Stomach (tissue), 19 donors: ENCODE measurements at places on chromosomes 2 and 18. TPM values are rescaled to one million over a fixed set of nuclear protein-coding genes. Genes with fewer than 3 reads are reported as not detected.
A peak's percentile ranks its signal among the peaks of the same experiment; 100 is the strongest.

DNA sequence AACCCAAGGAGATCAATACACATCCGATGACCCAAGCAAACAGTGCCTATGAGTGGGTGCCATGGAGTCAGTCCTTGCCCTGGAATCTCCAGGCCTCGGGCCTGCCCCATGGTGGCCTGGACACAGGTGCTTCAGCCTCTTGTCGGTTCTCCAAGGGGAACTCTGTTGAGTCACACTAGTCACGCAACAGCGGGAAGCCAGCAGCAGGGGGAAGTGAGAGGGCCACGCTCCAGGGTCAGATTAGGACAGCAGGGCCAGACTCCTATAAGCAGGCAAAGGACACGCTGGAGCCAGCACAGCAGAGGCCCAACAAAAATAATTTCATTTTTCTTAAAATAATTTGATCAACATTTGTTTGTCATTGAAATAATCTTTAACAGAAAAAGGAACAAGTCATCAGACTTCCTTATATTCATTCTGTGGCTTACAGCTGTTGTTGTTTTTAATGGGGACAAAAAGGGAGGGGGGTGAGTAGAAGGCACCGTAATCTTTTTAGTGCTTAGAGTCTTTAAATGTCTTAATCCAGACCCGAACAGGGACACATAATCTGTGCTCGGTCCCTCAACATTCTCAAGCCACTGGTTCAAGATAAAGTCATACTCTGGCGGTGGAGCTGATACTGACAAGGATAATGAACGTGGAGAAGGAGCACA is 16.4 kb upstream of the ARMC9 start:
- DNase-seq, result peak; percentile 42

DNA sequence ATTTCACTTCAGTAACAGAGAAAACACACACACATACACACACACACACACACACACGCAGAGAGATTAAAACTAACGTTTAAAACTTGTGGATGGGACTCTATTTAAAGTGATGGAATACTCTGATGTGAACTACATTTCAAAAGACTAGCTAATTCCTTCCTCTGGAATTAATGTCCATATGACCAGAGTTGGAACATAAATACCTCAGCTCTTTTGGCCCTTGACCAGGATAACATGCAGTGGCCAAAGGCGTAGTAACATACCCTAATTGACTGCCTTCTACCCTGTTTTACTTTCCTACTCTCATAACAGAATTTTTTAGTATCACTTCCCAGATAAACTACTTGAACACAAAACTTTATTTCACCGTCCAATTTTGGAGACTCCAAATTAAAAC is 671.3 kb upstream of the CHAC2 start:
- DNase-seq, result peak; percentile 13

- DNase-seq, result no peak
Observed at GRCh38 chr18:11565716-11566115, 43.7 kb upstream of the SLC35G4 start.

DNA sequence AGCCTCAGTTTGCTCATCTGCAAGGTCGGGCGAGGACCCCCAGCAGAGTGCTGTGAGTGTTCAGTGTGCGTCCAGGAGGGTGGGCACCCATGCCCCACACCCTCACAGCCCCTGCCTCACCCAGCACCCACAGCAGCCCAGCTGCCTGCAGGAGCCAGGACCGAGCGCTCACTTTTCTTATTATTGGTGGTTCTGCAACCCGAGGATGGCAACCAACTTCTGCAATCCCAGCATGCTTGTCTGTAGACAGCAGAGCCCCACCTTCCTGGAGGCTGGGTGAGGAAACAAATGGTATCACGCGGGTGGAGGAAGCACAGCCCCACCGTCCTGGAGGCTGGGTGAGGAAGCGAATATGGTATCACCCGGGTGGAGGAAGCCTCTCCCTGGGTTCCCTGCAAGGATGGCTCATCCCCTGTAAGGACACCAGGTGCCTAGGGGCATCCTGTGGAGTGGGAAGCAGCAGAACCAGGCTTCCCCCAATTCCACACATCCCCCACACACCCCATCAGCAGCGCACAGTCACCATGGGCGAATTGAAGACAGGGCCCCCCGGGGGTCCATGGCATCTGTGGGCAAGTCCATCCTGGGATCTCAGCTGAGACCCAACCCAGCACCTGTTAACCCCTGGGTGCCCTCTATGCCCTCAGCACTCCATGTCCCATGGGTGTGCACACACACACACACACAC is 220.5 kb upstream of the RAB6C start:
- no peak for DNase-seq

- peak; percentile 25 for DNase-seq
Observed at GRCh38 chr2:238667008-238667407, 180.9 kb upstream of the TWIST2 start.

DNA sequence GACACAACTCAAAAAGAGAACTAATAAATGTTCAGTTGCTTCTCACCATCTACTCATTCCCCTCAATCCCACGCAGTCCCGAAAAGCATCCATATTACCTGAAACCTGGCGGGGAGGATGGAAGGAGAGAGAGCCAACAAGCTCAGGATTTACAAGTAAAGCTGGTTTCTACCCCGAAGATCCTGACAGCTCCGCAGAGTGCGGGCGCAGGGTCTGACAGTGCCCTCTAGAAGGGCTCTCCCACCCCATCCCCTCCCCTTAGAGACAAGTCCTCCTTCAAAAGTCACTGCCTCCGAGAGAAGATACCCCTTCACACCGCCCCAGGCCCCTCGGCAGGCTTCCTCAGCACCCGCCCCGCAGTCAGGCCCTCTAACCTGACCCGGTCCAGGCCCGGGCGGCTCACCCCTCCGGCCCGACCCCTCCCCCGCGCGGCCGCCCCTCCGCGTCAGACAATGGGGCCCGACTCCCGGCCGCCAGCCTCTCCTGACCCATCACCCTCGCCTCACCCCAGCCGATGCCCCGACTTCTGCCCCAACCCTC is 550 bp downstream of the RAB1A start:
- peak; percentile 51 for DNase-seq

GRCh38 chr18:67144329-67144728 is 372.2 kb downstream of the DSEL start:
- DNase-seq, result no peak

LAMA1 gene
- total RNA-seq, result 1.7 TPM

PJVK gene
- total RNA-seq, result 0.72 TPM

PMS1 gene
- total RNA-seq, result 32.1 TPM

DNA sequence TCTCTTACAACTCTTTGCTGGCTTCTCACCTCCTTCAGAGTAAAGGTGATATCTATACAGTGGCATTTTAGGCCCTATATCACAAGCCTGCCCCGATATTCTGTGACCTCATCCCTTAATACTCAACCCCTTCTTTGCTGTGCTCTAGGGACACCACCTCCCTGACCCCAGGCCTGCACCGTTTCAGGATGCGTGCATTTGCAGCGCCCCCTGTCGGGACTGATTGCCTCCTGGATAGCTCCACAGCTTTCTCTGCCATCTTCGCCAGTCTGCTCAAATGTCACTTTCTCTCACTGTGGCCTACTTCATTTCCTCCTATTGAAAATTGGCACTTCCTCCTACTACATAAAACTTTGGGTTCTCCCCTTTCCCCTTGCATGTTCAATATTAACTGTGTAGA is 289.6 kb downstream of the SOCS6 start:
- DNase-seq, result no peak

GRCh38 chr18:51150113-51150700 is 47.3 kb downstream of the MEX3C start:
- no peak for DNase-seq

DNA sequence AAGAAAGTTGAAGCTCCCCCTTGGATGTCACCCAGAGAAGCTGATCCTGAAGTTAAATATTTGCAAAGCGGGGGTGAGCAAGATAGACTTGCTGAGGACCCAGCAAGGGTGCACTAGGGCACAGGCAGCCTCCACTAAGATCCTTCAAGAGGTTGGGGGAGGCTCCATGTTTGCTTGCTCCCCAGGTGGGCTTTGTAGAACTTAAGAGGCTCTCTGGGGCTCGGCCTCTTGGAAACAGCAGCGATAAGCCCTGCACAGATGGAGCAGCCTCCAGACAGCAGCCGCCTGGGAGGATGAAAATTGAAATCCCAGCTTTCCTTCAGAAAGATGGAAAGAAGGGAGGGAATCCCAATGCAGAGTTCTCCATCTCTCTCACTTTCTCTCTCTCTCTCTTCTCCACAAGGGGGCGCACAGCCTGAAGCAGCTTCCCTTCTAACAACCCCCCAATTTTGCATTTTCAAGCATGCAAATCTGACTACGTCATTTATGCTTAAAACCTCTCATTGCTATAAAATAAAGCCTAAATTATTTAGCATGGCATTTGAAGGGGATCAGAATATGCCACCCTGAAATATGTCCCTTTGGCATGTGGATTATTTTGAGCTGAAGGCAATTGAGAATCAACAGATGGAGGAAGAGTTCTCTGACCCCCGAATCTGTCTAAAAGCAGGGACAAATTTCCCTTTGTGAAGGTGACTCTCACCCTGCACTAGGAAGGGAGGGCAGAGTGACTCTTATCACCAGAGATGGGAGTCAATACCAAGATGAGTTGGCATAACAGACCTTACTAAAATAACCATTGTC is 185.7 kb upstream of the KLHL29 start:
- no peak for DNase-seq

- DNase-seq, result peak; percentile 33
Observed at GRCh38 chr18:49584394-49584793, 22.5 kb downstream of the LIPG start.

GRCh38 chr18:11259469-11260150 is 110.2 kb upstream of the PIEZO2 start:
- DNase-seq, result no peak

- peak; percentile 73 for DNase-seq
Observed at GRCh38 chr2:101150306-101151145, 656 bp downstream of the TBC1D8 start.
